ENCODE measurements at places on chromosomes 4 and X.
A peak's percentile ranks its signal among the peaks of the same experiment; 100 is the strongest.

GRCh38 chrX:44431194-44431593 lies 87.7 kb upstream of the EFHC2 start:
- no peak for DNase-seq

DNA sequence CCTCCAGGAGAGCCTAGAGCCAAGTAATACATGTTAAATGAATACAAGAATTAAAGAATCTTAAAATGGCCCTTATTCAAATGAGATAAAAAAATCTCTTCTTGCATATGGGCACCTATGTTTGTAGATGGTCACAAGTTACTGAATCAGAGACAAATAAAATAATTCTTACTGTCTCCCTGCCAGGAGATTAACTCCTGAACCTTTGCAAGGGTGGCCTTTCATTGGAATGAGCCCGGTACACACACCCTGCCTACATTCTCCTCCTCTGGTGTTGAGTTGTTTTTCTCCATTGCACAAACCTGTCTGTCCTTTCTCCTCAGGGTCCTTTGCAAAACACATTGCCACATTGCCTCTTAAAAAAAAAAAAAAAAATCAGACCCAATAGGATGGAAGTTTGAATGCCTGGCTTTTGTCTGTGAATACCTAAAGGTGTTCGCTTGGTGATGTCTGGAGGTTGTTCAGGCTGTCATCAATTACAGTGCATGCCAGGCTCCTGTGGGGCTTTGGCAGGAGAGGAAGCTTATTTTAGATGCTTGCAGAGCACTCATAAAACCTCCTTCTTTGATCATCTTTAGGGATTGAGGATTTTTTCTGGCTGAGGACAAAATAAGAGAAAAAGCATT lies 8.3 kb upstream of the TMEM154 start:
- no peak for DNase-seq

GRCh38 chr4:168496834-168497233 lies at the start of gene PALLD:
Gene PALLD, plus strand, starts transcription at chr4:168497052.
- DNase-seq, result no peak

DNA sequence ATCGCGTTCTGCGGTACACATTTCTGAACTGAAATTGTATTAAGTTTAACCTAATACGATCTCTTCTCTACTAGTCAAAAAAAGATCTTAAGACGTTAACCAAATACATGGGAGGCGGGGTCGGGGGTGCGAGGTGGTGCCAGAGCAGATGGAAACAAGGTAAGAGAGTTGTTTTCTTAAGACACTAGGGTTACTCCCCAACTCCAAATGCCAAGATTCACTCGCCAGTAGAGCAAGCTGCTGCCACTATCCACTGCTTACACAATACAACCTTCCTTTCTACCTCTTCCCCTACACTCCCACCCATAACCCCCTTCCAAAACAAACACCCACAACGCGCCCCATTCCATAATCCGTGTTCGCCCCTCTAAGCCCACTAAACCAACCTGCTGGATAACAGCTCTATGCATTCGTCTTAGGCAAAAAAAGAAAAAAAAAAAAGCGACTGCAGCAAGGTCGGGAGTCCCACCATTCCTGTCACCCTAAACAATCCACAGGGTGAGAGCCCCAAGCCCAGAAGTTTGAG lies 1.3 kb downstream of the LCORL start:
- DNase-seq, result peak; percentile 3

- no peak for DNase-seq
These were observed 30.8 kb downstream of the MRPL1 start for GRCh38 chr4:77893451-77893850.

- no peak for DNase-seq
These were observed 36.7 kb upstream of the EDA2R start for GRCh38 chrX:66675541-66675940.

- DNase-seq, result no peak
These were observed 1.2 kb downstream of the DCAF12L2 start for GRCh38 chrX:126164689-126165400.

- no peak for DNase-seq
These were observed 69.7 kb downstream of the PPP3CA start for GRCh38 chr4:101277671-101278070.

GRCh38 chr4:3250438-3250955 lies 1.5 kb downstream of the MSANTD1 start:
- no peak for DNase-seq

GRCh38 chr4:2688281-2688680 lies 67.9 kb downstream of the TNIP2 start:
- DNase-seq, result no peak

DNA sequence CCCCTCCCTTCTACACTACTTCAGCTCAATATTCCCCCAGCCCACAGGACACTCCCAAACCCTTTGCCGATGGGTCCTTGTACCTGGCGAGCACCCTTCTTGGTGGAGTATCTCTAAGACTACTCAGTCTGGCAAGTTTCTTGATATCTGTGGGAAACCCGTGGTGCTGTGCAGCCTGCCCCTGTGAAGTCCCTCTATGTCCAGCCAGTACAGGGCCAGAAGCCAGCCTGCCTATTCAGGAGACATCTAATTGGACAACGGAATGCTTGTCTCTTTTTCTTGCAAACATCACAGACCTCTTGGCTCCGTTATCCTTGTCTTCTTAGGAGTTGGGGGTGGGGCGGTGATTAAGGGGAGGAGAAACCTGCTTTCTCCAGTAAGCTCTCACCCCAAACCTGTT lies 3.7 kb upstream of the IGFBP7 start:
- no peak for DNase-seq

- DNase-seq, result no peak
These were observed 40.5 kb upstream of the INPP4B start for GRCh38 chr4:142886566-142886965.

GRCh38 chr4:183095199-183095512 lies 3.9 kb upstream of the WWC2 start:
- DNase-seq, result no peak

- DNase-seq, result no peak
These were observed 364.3 kb upstream of the CT83 start for GRCh38 chrX:116827063-116827462.

GRCh38 chr4:172042714-172043114 lies 229.5 kb downstream of the GALNTL6 start:
- peak; percentile 15 for DNase-seq

DNA sequence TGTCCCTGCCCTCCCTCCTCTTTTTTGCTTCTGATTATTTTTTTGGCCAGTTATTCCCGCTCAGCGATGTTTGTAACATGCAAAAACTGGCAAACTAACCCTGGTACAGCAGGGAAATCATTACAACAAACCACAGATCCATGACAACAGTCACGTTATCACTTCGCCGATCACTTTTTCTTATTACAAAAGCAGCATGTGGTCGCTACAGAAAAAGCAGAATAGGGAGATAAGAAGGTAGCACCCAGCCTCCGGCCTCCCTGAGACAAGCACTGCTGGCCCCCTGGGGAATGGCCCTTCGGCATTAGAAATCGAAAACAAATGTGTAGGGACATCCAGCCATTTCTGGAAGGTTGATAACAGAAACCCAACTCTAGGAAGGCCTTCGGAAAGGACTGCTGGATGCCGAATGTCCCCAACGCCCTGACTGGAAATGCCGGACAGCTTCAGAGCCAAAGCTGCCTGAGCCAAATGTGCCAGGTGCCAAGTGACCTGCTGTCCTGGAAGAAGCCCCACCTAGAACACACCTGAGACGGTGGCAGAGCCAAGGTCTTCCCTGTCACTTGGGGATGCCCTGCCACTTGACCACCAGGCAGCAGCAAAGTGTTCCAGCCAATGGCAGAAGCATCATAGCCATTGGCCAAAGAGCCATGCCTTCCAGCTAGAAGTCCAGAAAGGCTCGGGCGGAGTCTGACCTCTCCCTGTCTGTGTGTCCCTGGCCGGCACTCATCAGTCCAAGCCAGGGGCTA lies 2.9 kb downstream of the IDH3G start:
- no peak for DNase-seq

DNA sequence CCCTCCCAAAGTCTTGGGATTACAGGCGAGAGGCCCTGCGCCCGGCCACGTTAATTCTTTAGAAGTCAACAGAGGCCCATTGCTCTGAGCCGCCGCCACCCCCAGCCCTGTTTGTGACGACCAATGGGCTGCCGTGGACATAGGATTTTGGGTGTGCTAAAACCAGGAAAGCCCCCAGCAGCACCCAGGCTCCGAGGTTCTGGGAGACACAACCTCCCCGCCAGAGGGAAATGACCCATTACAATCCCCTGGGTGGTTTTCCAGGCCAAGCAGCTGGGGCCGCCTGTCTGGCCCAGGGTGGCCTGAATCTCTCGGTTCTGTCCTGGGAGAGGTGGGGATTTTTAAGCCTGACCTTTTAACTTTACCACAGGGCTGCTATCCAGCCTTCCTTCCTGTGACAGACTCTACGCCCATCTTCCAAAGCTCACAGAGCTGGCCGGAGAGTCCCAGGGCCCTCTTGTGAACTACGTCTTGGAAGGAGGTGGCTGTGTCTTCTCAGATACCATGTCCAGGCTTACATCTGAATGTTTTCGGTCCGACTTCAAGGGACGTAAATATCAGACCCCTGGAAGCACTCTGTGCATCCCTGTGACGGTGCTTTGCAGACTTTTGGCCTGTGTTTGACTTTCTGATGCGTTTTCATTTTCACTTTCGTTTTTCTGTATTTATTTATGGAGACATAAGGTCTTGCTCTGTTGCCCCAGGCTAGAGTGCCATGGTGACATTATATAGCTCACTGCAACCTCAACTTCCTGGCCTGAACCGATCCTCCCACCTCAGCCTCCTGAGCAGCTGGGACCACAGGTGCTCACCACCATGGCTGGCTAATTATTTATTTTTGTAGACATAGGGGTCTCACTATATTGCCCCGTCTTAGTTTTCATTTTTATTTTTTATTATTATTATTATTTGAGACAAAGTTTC lies 36.0 kb downstream of the P2RY8 start:
- DNase-seq, result no peak

DNA sequence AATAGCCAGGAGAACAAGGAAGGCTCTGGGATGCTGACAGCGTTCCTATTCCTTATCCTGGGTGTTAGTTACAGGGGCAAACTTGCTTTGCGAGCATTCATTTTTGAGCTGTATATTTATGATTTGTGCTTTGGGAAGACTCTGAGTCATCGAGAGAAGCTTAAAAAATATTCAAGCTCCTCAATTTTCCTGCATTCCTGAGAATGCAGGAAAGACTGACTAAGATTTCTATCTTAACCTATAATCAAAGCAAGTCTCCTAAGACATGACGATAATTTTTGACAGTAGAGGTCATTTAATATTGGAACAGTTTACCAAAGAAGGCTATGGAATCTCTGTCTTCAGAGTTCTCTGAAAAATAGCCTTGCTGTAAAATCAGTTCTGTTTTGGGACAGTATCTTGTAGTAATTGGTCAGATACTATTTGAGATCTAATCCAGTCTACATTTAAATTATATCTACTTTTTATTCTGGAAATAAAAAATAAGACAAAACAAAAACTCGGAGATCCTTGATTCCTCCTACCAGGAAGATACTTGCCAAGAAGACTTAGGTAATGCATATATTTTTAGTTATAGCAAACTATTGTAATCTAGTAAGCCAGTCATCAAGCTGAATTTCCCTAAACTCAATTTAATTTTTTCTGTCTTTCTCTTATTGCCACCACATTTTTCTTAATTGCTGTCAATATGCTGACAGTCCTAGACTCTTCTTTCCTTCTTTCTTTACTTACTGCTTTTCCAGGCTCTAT lies 31.7 kb downstream of the BBS12 start:
- no peak for DNase-seq

DNA sequence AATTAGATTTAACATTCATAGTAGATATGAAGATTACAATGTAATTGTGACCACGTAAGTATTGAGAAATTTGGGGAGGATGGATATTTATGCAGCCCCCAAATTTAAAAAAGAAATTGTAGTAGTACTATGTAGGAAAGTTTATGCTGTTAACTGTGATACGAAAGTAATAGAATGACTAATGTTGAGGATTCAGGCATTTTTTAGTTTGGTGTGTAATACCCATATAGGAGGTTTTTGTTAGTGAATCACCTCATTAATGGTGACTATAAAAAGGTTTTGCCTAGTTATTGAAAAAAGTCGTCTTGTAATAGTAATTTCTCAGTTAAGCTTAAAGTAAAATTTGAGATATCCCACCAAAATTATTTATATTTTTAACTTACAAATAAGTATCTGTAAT lies 67.2 kb downstream of the SMARCAD1 start:
- no peak for DNase-seq

DNA sequence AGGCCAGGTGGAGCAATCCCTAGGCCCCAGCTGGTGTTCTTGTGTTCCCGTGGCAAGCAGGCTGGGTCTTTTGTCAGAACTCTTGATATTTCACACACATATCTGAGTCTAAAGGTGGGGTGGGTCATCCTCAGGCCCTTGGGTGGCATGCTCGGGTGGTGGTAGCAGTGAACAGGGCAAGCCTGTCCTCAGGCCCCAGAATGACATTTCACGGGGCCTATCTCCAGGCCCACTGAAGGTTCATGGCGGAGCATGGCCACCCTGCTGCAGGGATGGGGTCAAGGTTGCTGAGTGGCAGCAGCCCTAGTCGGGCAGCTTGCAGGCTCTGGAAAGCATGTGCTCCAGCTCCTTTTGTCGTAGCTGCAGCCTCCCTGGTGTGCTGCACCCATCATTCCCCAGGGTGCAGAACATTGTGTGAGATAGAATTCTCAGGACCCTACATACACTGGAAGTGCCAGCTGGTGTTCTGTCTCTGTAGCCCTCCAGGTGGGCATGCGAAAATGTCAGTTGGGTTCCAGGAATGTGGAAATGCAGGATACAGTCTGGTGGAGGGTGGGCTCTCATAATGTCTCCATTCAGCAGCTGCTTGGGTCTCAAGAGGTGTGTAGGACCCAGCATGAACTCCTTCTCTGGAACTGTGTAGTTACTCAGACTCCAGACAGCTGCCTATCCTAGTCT lies 1571.8 kb downstream of the STIM2 start:
- no peak for DNase-seq

DNA sequence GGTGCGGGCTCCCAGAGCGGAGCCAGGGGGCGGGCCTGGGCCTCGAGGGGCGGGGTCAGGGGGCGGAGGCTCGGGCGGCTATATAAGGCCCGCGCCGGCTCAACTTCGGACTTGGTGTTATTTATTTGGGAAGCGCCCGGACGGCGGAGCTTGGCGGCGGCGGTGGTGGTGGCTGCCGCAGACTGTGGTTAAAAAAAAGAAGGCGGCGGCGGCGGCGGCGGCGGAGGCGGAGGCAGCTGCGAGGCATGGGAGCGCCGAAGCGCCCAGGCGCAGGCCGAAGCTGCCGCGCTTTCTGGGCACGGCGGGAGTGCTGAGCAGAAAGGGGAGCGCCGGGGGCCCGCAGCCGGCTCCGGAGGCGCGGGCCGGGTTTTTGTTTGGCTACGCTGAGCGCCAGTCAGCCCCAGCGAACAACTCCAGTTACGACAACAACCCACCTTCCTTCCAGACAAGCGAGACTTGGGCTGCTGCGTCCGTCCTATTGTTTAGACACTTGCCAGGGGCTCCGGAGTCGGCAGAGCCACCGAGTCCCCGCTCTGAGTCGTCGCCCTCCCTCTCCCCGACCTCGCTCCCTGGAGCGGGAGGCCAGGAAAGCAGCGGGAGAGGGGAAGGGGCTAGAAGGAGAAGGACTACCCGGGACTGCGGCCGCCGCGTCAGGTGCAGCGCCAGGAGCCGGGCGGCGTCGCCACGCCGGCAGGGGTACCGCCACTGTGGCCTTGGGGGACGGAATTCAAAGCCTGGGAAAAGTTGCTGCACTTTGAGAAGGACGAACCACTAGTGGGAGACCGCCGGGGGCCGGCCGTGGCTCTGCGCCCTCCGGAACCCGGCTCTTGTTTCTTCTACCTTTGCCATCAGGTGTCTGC lies at the start of gene SLIT2:
SLIT2 (plus strand) TSS at position 110 of the 860 bp plus-strand sequence. CDS start 1,911 bp downstream, outside the sequence.
- DNase-seq, result no peak

- no peak for DNase-seq
These were observed 9.0 kb upstream of the KLHL2 start for GRCh38 chr4:165198329-165198728.

Data from epithelial cell of proximal tubule (primary cell).